Activated T-cell treated with anti-CD3 and anti-CD28 coated beads, Interleukin-2, amount 50 U/mL, for 4 hours (primary cell): ENCODE measurements at places on chromosomes 11 and 22.

DNA sequence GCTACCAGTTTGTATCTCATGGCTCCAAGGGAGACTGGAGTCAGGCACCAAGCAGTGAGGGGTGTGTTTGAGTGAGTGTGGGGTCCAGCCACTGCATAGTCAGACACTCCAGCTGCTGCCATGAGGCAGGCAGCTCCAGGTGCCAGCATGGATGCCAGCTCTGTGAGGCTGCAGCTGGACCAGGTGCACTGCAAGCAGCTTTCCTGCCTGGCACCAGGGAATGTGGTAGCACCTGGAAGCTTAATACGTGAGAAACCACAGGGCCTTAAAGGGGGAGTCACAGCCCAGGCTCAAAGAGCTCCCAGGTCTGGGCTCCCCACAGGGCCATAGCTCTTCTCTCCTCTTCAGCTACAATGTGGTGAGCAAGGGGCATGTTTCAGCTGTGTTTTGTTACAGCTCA is 817.8 kb upstream of the LUZP2 start:
- no peak for DNase-seq

DNA sequence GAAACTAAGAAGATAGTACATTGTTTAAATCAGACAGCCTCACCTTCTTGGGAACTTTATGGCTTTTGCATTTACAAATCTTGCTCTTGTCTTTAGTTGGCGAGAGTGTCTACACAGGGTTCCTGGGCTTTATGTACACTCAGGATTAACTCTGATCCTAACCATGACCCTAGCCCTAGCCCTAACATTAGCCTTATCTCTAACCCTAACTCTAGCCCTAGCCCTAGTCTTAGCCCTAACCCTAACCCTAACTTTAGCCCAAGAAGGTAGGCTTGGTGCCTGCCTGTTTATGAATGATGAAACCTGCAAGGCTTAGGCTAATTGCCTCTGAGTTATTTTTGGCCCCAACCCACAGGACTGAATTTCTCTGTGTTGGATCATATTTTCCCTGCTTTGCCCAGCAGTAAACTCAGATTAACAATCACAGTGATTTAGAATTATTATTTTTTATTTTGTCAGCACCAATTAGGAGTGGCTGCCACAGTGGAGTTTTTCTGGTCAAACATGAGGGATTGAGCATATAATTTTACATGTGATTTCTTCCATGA is 44.1 kb upstream of the OR9Q1 start:
- no peak for DNase-seq

DNA sequence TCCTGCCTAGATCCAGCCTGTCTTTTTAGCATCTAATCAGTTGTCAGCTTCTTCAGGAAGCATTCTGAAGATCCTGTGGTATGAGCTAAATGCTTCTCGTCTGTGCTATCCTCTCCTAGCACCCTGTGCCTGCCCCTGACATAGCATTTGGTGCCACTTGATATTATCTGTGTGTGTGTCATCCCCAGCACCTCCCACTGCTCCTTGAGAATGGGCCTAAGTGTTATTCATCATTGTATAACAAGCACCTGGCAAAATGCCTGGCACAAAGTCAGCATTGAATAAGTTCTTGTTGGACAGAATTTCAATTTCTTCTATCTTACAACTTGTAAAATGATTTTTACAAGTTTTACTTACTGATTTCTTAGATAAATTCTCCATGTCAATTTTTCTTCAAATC is 28.1 kb upstream of the OLFML1 start:
- no peak for DNase-seq

DNA sequence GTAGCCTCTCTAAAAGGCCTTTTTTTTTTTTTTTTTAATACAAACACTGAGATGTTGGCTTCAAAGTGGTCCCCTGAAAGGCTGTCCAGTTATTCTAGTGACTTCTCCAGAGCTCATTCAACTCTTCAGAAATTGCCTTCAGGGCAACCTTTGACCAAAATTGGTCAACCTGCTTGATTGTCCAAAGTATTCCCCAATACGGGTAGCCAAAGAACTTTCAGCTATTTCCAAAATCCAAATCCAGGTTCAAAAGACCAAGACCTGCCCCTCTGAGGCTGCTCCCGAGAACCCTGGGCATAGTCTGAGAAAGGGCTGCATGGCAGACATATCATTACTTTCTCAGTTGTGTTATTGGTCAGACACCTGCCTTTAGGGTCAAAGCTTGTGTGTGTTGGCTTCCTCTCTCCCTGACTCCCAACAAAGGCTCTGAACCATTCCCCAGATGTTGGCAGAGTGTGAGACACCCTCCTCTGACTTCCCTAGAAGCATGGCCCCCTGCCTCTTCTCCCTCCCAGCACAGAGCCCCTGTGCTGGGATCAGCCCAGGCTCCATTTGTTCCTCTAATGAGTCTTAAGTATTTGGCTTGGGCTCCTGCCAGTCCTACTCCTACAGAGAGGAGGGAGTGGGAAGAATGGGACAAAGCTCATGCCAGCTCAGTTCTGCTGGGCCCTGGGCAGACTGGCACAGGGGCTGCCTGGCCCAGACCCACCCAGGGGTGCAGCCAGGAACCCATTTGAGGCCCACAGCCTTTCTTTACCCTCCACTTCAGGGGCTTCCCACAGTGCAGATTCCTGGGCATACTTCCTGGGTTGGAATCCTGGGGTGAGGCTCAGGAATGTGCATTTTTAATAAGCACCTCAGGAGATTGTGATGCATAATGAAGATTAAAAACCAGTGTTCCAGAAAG is 30.3 kb downstream of the TNKS1BP1 start:
- no peak for DNase-seq

DNA sequence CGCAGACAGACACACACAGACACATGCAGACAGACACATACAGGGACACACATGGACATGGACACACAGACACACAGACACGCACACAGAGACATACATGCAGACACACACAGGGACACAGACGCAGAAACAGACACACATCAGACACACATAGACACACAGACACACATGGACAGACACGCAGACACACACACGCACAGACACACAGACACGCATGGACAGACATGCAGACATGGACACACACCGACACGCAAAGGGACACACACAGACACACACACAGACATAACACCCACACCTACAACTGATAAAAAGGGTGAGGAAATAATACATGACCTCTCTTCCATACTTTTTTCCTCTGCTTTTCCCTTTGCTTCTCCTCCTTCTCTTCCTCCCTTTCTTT is 146.2 kb downstream of the HIPK3 start:
- no peak for DNase-seq

DNA sequence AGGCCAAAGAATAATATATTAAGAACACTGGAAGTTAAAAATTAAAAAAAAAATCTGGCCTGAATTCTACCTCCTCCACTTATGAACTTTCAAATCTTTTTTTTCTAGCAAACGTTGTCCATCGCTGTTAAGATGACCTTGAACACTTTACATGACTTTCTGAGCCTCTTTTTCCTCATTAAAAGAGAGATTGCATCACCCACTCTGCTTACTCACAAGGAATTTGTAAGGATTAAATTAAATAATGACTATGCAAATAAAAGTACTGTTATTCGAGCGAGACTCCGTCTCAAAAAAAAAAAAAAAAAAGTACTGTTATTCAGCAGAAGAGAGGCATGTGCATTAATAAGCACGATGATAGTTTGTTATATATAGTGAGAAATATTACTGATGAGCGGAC is 285.1 kb upstream of the CCDC90B start:
- DNase-seq: no peak

DNA sequence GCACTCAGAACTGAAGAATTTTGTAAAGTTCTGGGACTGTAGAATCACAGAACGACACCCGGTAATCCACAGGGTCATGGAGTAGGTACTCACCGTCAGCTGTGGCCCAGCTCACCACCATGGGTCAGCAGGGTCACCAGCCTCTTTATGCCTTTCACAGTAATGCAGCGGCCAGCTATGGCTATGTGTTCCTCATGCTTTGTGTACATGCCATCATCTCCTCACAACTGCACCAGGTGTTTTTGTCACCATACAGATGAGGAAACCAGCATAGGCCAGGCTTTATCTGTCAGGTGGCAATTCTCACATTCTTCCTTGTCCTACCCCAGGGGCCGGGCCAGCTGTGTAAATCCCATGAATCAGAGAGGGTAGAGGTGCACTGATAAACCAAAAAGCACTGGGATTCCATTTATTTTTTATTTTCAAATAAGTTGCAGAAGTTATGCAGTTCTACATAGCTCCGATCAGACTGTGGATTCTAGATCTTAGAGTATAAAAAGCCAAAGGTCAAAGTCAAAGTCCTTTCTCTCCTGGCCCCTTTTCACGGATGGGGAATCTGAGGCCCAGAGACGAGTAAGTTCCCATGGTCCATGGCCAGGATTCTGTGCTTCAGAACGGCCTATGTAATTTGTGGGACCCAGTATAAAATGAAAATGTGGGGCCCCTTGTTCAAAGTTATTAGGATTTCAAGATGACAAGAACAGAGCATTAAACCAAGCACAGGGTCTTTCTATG is 17.5 kb downstream of the TSKU start:
- no peak for DNase-seq

DNA sequence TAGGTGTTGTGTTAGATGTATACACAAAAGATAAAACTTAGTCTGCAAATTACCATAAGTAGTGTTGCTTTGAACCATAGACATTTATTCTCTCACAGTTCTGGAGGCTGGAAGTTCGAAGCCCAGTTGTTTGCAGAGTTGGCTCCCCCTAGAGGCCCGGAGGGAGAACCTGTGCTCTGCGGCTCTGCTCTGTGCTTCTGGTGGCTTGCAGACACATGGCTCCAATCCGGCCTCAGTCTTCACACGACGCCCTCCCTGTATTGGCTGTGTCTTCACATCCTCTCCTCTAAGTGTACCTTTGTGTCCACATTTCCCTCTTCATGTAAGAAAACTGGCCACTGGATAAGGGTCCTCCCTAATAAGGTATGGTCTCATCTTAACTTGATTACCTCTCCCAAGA is 128.4 kb downstream of the OPCML start:
- no peak for DNase-seq

- no peak for DNase-seq
Measured at GRCh38 chr22:46025225-46025972, 48.4 kb upstream of the WNT7B start.

DNA sequence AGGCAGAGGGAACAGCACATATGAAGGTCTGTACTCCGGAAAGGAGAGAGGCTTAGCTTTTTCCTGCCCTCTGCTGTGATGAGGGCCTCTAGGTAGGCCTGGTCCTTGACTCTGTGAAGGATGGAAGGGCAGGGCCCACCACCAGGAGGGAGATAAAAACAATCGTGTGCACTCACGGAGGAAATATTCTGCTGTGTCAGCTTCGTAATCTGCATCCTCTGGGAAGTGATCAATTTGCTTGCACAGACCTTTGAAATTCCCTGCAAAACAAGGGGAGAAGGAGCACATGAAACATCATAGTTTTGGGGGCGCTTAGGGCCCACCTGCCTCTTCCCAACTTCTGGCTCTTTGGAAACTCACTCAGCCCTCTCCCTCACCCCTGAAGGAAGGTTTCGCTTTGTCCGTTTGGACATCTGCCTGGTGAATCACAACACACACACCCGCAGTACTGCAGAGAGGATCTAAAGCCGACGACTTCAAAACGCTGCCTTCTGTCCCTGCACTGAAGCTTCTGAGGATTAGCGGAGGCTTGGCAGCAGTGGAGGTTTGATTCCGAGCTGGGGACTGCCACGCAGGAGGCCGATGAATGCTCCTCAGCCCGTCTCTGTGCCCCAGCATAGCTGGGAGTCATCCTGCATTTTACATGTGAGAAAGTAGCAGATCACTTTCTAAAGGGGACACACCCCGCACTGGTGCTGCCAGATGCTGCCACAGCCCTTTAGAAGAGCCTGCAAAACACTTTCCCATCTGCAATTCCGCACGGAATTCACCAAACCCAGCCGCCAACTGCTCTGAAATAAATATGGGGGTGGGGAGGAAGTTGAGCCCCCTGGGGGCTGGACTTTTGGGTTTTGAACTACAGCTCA is 58.6 kb upstream of the EIF3D start:
- DNase-seq: no peak

- peak; percentile 26 for DNase-seq
Measured at GRCh38 chr11:102495161-102496042, 35.1 kb downstream of the MMP7 start.

- no peak for DNase-seq
Measured at GRCh38 chr22:40567106-40567505, 69.4 kb downstream of the MRTFA start.

DNA sequence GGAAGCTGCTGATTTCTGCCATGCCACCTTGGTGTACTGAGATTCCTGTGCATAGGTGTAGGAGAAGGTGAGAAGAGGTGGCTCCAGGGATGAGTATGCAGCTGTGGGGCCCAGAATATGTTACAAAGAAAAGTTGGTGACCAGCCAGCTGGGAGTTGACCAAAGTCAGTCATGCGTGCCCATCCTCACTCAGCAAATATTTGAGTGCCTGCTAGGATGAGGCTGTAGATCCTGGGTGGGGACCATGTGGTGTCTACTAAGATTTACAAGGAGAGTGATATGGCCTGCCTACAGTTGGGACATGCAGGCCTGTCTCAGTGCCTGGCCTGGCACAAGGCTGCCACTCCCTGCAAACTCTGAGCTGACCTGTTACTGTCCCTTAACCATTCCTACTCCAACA is 19.4 kb downstream of the RNF185 start:
- DNase-seq: no peak

GRCh38 chr11:80771017-80771416 is 1330.2 kb upstream of the TENM4 start:
- no peak for DNase-seq

- DNase-seq: peak; percentile 25
Measured at GRCh38 chr22:30763815-30764673, 69.4 kb downstream of the OSBP2 start.

- peak; percentile 51 for DNase-seq
Measured at GRCh38 chr11:35247428-35247827, 108.5 kb downstream of the CD44 start.

DNA sequence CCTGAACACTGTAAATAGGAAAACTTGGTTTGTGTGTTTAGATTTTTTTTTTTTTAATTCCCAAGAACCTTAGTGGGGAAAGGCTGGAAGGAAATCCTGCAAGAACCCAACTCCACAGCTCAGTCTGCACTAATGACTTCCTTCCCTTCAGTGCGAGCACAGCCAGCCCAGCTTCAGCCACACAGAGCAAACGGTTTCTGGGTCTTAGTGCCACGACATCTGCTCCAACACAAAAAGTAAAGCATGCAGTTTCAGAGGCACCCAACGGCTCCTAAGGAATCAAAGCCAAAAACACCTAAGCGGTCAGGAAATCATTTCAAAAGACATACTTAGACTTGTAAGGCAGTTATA is 236.1 kb downstream of the TTC28 start:
- DNase-seq: peak; percentile 5
